ENCODE measurements at places on chromosomes 3 and 15.
A peak's percentile ranks its signal among the peaks of the same experiment; 100 is the strongest.

- no peak for DNase-seq
These were observed 52.4 kb upstream of the RGMA start for GRCh38 chr15:93141371-93141794.

DNA sequence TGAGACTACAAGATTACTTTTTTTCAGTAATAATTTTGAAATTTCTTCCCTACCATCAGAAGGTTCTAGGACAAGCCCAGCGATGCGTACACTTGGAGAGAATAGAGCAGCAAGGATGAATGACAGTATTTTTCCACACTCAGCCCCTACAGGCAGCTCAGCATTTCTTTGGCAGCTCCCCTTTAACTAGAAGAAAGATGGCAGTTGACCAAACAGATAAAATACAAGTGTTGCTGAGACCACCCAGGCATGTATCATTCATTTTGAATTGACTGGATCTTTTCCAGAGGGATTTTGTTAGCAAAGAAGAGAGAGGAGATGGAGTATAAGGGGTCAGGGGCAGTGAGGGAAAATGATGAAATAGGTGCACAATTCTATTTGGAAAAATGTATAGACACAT, 761.3 kb downstream of the AGBL1 start:
- no peak for DNase-seq

DNA sequence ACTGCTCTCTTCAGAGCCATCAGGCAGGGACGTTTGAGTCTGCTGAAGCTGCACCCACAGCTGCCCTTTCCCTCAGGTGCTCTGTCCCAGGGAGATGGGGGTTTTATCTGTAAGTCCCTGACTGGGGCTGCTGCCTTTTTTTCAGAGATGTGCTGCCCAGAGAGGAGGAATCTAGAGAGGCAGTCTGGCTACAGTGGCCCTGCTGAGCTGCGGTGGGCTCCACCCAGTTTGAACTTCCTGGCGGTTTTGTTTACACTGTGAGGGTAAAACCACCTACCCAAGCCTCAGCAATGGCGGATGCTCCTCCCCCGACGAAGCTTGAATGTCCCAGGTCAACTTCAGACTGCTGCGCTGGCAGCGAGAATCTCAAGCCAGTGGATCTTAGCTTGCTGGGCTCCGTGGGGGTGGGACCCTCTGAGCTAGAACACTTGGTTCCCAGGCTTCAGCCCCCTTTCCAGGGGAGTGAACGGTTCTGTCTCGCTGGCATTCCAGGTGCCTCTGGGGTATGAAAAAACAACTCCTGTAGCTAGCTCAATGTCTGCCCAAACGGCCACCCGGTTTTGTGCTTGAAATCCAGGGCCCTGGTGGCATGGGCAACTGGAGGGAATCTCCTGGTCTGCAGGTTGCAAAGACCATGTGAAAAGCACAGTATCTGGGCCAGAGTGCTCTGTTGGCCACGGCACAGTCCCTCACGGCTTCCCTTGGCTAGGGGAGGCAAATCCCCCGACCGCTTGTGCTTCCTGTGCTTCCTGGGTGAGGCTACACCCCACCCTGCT, 21.1 kb upstream of the ST6GAL1 start:
- DNase-seq, result peak; percentile 24

- no peak for DNase-seq
These were observed 23.3 kb downstream of the RUBCN start for GRCh38 chr3:197713477-197713822.

DNA sequence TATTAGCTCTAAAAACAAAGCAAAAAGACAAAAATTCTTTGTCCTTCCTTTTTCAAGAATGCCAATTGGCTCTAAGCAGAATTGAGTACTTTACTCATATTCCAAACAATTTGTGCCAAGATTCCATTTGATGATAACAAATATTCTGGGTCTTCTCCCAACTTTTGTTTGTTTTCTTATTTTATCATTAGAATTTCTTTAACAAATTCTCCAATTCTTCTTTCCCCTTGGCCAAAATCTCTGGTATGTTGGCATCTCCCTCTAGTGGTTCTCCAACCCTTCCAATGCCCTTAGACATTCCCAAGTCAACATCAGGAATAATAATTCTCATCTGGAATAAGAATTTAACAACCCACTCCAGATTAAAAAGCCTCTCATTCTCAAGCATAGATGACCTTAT, 5.3 kb downstream of the CPOX start:
- DNase-seq, result no peak

- peak; percentile 76 for DNase-seq
These were observed 901 bp downstream of the ALCAM start for GRCh38 chr3:105367406-105368213.

DNA sequence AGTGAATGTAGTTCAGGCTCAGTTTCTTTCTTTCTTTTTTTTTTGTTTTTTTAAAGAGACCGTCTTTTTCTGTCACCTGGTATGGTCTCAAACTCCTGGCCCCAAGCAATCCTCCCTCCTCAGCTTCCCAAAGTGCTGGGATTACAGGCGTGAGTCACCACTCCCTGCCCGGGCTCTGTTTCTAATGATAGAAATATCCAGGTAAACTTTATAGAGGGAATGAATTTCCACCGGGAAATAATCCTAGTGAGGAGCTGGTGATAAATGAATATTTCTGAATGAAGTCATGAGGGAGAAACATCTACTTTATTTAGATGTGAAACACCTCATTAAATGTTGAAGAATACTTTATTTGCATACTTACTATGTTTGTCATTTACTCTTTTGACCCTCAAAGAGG, 7.2 kb downstream of the RNF13 start:
- no peak for DNase-seq

DNA sequence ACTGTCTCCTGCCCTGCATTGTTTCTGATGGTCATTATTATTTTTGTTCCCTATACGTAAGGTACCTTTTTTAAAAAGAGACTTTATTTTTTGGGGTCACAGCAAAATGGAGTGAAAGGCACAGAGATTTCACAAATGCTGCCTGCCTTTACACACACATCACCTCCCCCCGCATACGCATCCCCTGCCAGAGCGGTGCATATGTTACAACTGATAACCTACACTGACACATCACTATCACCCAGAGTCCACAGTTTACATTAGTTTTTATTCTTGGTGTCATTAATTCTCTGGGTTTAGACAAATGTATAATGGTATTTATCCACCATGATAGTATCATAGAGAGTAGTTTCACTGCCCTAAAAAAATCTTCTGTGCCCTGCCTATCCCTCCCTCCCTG, 43.6 kb upstream of the KLF13 start:
- DNase-seq, result no peak

DNA sequence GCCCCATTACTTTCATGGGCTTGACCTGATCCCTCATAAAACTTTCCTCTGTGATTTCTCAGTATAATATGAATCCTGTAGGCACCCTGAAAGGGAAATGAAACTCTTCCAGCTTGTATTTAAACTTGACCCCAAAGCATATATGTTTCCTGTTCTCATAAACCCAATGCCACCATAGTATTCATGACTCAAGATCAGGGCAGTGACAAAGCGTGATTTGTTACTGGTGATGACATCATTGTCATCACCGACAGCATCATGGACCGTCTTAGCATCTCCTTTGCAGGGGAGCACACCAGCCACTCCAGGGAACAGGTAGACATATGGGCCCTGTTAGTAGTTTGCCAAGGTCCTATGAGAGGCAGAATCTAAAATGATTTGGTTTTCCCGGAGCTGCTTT, 741.2 kb downstream of the NR2F2 start:
- DNase-seq, result no peak

GRCh38 chr3:131922356-131922755, 112.5 kb downstream of the CPNE4 start:
- no peak for DNase-seq

DNA sequence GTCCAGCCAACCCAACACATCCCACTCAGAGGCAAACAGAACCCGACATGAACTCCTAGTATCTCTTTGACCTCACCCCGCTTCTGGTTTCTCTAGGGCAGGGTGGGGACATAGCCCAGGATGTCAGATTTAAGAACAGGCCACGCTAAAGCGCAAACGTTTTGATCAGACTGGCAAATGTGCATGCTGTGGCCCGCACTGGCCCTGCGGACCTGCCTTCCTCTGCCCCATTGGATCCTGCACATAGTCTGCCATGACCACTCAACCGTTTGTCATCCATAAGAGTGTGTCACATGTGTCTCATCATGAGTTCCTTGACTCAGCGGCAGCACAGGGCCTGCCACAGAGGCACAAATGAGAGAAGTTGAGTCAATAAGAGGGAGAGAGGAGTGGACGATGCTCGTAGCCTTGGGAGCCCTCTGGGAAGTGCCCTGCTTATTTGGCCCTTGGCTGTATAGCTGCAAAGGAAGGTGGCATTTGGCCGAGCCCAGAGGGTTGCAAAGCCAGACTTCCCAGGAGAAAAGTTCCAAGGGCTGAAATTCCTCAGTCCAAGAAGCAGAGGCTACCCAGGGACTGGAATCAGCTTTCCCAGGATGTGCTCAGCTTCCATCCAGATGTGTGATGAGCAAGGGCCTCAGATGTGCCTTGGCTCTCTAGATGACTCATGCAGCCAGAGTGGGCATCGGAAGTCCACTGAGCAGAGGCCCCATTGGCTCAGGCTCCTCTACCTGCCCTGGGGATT, 55.5 kb upstream of the SLCO2A1 start:
- no peak for DNase-seq

- DNase-seq, result no peak
These were observed 146.1 kb downstream of the AQP9 start for GRCh38 chr15:58284293-58284692.

- peak; percentile 90 for DNase-seq
These were observed 541.6 kb upstream of the ALCAM start for GRCh38 chr3:104825116-104825515.

GRCh38 chr3:105473521-105474223, 107.0 kb downstream of the ALCAM start:
- no peak for DNase-seq

- no peak for DNase-seq
These were observed 33.1 kb downstream of the TP63 start for GRCh38 chr3:189664311-189664710.

Data from NCI-H1417 (cell line).